ENCODE measurements at places on chromosomes 12 and 14.
A peak's percentile ranks its signal among the peaks of the same experiment; 100 is the strongest.

DNA sequence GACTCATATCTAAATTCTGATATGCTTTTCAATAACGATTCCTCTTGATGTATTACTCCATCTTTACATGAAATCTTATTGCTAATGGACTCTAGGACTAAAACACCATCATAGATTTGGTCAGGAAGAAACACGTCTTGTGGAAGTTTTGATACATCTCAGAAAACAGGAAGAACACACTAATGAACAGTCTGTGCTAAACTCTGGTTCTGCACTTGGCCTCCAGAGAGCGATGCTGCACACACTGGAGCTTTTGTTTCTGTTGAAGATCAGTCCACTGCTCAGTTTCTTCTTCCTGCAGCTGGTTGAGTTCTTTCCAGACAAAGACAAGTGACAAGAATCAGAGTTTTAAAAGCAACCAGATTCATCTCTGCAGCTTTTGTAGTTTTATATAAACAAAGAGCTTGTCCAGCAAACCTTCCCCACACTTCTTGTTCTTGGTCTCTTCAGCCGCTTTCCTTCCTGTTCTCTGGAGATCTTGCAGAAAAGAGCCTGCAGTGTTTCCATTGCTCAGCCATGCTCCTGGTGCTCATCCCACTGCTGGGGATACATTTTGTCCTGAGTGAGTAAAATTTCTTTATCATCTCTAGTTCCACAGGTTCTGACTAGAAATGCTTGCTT lies 229.1 kb upstream of the OR4E1 start:
- DNase-seq = peak; percentile 30

DNA sequence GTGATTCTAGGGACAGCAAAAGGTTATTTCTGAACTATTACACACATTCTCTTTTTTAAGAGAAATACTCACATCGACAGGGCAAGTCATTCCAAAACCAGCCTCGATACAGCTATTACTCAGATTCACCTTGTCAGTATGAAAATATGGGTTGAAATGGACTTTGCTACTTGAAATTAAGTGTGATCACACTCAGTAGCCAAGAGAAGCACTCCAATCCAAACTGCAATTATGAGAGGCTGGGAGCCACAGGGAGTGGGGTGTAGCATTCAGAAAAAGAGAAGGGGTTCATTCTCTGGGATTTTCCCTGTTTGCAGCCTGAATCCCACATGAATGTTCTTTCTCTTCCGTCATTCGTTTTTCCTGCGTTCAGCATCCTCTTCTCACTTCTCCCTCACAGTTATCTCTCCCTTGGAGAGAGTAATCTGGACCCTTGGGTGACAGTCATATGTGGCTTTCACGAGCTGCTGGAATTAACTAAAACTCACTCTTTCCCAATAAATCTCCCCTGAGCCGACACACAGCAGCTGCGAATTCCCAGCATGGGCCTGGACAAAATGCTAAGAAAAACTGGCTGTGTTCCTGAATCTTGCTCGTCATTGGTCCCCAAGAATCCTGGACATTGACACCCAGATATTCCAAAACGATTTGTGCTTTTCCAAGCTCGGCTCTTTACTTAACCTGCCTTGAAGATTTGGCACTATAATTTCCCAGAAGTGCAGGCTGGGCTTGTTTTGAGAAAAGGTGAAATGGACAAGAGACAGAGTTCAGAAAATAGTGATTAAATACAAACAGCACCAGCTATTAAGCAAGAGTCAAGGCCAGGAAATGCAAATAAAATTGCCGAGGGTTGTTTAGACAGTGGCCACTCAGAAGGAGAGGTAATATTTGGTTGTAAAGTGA lies 199.5 kb upstream of the PLEKHG7 start:
- no peak for DNase-seq

GRCh38 chr14:91723501-91723900 lies 8.4 kb downstream of the CATSPERB start:
- DNase-seq = no peak

DNA sequence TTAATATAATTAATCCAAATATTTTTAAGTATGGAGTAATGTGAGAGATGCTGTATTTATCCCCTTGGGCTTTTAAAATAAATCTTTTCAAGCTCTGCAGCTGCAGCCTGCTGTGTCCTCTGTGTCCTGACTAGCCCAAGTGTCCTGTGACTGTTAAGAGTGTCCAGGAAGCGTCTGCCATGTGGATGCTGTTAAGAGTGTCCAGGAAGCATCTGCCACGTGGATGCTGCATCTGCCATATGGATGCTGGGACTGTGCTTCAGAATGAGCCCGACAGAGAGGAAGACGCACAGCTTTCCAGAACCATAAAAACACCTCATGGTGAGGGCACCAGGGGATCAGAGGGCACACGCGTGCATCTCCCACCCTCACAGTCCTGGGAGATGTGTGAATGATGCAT lies 307.2 kb downstream of the ADGRD1 start:
- DNase-seq = no peak

- DNase-seq = no peak
These were observed 899 bp upstream of the COL2A1 start for GRCh38 chr12:48005001-48005749.

GRCh38 chr12:78240827-78241226 lies 410.1 kb downstream of the NAV3 start:
- no peak for DNase-seq

GRCh38 chr14:52797653-52798052 lies 6.2 kb upstream of the GNPNAT1 start:
- DNase-seq = no peak

DNA sequence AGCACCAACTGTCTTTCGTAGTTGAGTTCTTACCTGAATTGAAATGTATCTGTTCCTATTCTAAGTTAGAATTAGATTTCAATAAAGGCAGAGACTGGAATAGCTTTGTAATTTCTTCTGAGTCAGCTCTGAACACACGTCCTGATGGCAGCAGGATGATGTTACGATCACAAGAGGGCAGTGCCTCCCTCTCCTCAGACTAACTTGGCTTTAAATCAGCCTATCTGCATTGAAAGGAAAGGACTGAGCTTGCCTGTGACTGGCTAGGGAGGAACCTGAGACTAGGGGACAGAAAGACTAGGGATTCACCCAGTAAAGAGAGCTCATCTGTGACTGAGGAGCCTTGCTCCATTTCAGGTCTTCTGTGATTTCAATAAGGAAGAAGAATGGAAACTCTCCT lies 323.7 kb upstream of the OR4E1 start:
- no peak for DNase-seq

DNA sequence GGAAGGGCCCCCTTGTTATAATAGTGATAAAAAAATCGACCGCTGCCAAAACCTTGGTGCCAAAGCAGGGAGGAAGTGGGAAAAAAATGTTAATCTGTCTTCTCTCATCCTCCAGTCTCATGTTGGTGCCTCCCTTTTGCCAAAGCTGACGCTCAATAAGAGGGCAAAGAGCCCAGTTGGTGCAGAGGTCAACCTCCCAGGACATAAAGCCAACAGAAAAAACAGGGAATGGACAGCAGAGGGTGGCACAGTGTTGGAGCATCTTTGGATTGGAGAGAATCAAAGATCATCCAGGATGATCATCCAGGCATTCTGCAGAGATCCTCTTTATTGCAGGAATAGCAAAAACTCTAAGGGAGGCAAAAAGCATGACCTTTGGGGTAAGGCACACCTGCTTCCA lies 9.8 kb upstream of the TTC9 start:
- DNase-seq = no peak

- no peak for DNase-seq
These were observed 13.4 kb downstream of the ISM2 start for GRCh38 chr14:77485256-77485655.
